ENCODE measurements at places on chromosomes 16 and 17.

DNA sequence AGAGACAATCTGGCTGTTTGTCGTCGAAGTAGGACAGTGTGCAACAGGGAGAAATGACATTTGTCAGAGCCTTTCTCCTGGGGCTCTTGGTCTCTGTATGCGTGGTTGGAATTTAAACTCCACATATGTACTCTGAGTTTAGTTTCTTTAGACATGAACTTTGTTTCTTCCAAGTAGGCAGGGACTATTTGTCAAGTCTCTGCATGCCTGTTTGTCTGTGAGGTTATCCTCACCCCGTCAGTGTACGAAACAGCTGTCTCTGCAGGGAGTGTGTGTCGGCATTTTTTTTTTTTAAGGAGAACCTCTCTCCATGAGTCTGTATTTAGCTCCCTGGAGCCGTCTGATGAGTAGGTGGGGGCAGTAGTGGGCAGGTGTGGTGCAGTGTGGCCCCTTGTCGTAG lies 29.7 kb downstream of the NDEL1 start:
- no peak for DNase-seq

GRCh38 chr16:77037696-77038347 lies 153.2 kb upstream of the MON1B start:
- no peak for DNase-seq

GRCh38 chr17:7560172-7561027 lies 1.3 kb upstream of the SENP3 start:
- no peak for DNase-seq

DNA sequence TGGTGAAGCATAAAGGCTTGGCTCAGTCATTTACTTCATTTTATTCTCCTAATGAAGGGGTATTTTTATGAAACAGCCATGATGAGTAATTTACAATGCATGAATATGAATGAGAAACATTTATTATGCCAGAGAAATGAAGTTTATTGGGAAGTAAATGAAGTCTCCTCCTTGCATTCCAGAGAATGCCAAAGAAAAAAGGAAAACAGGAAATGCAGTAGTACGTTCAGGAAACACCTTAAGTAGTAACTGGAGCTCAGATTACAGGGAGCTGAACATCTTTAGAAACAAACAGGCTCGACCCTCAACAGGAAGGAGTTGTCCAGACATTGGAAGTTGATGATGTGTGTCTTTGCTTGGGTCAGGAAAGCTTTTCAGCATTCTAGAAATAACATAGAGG lies 4.6 kb downstream of the KRT34 start:
- DNase-seq, result no peak

DNA sequence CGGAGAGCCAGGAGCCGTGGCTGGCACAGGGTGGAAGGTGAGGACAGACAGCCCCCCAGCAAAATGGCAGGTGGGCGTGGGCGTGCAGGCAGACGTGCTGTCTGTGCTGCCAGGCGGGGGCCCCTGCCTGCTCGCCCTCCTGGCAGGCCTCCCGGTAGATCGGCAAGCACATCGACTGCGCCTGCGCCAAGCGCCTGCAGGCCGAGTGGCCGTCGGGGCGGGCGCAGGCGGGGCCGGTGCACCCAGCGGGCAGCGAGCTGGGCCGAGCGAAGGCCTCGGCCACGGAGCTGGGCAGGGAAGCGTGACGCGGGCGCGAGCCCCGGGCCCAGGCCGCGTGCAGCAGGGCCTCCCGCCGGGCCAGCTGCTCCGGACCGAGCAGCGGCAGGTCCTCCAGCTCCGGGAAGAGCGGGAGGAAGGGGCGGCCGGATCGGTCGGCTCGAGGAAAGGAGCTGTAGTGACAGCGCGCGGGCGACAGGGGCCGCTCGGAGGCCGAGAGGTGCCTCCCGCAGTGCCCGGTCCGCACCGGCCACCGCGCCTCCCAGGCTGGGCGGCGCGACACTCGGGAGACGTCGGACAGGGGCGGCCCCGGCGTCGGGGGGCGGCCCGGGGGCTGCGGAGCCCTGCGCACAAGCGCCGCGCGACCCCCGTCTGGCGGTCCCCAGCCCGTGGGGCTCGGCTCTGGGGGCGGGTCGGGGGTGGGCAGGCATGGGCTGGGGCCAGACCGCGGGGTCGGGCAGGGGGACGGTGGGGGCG lies 16.9 kb downstream of the GRIN2C start:
- peak; percentile 88 for DNase-seq

GRCh38 chr17:50865060-50865867 lies 890 bp downstream of the TOB1 start:
- DNase-seq, result no peak

DNA sequence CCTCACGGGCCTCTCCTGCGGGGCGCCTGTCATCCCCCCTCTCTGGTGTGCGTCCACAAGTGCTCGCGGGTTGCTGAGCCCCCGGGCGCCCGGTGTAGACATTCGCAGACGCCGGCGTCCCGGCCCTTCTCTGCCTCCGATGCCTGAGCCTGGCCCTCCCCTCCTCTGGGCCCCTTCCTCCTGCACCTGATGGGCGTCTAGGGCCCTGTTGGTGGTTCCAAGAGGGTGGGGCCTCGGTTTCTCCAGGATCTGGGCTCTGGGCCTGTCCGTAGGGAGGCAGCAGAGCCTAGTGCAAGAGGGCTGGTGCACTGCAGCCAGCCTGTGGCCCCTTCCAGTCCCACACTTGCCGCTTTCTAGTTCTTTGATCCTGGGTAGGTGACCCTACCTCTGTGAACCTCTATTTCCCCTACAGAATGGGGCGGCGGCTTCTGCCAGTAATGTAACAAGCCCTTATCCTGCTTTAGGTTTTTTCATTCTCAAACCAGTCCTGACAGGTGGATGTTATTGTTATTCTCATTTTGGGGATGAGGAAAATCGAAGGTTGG lies 623 bp downstream of the E4F1 start:
- no peak for DNase-seq
